Inflammatory macrophage (primary cell): ENCODE measurements at places on chromosomes 6 and 20.

DNA sequence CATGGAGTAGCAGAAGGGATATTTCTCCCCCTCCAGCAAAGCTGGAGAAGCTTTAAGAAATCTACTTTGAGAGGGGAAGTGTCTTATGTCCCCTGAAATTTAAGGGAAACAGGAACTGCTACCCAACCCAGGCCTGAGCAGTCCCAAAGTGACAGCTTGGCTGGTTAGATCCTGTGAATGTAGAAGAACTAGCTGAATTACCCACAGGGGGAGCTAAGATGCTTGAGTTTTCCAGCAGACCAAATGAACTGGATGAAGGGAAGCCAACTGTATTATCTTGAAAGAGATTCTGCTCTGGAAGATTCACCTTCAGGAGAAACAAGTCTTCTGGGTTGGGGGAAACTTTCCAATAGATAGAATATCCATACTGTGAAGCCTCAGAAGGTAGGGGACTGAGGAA, 303.3 kb upstream of the MMS22L start:
- no peak for DNase-seq

GRCh38 chr6:134551245-134551960, 233.5 kb upstream of the SGK1 start:
- no peak for DNase-seq

DNA sequence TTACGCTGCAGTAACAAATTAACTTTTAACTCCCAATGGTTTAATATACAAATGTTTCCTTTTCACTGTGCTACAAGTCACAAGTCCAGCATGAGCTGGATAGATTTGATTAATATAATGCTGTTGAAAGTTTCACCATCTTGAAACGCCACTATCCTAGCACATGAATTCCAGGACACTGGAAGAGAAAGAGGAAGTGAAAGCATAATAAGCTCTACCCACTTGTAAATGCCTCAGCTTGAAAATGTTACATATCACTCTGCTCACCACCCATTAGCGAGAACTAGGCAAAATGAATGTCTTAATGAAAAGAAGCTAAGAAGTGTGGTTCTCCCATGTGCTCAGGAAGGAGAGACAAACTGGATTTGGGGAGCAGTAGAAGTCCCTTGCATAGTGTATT, 46.9 kb downstream of the PCSK2 start:
- no peak for DNase-seq

DNA sequence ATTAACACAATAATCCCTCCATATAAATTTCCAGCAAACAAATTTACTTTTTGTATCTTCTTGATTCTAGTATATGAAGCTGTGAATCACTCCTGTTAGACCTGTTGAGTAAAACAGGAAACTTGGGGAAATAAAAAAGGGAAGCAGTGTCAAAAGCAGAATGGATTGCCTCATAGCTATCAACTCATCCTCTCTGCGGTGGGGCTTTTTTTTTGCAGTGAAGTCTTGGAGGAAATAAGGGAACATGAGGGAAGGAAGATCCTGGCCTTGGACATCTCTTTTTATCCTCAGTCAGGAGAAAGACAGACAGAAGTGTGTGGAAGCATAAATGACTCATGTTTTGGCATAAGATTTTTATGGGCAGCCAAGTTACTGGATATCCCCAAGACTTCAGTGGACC, 332.5 kb downstream of the TFAP2A start:
- peak; percentile 97 for DNase-seq

GRCh38 chr20:24836041-24836533, 113.0 kb upstream of the CST7 start:
- DNase-seq: peak; percentile 32

GRCh38 chr6:147459780-147460179, 48.7 kb upstream of the SAMD5 start:
- DNase-seq: no peak

GRCh38 chr6:80647156-80647555, 540.7 kb downstream of the BCKDHB start:
- no peak for DNase-seq

GRCh38 chr20:62487-62886, 25.0 kb upstream of the DEFB125 start:
- no peak for DNase-seq

- no peak for DNase-seq
Measured at GRCh38 chr6:20875369-20875963, 341.2 kb downstream of the CDKAL1 start.

DNA sequence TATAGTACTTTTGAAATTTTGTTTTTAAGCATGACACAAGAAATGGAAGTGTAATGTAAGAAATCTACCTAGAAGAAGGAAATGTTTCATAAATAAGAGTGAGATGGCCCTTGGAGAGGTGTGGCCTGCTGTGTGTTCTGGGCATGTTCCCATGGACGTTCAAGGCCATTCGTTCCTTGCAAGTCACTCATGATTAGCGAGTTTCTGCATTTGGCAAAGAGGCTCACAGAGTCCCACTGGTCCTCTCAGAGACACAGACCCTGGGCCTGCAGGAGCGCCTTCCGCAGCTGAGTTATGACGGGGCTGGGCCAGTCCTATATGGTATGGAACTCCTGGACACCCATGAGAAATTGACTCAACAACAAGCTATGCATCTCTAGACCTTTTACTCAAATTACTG, 7.2 kb downstream of the THBS2 start:
- no peak for DNase-seq

GRCh38 chr6:157806131-157806855, 16.8 kb upstream of the SNX9 start:
- DNase-seq: no peak

DNA sequence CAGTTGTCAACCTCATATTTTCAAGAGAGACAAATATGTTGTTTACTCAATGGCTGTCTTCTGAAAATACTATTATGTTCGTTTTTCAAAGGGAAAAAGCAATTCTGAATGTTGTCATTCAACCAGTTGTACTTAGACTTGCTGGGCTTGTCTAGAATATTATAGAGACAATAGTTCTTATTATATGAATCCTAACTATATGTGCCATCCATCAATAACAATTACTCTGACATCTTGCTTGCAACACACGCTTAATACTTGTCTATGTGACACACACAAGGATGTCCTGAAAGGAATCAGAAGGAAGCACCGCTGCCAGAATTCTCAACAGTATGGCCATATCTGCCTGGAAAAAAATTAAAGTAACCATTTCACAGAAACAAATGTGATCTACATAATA, 283.3 kb upstream of the NRSN1 start:
- DNase-seq: no peak

DNA sequence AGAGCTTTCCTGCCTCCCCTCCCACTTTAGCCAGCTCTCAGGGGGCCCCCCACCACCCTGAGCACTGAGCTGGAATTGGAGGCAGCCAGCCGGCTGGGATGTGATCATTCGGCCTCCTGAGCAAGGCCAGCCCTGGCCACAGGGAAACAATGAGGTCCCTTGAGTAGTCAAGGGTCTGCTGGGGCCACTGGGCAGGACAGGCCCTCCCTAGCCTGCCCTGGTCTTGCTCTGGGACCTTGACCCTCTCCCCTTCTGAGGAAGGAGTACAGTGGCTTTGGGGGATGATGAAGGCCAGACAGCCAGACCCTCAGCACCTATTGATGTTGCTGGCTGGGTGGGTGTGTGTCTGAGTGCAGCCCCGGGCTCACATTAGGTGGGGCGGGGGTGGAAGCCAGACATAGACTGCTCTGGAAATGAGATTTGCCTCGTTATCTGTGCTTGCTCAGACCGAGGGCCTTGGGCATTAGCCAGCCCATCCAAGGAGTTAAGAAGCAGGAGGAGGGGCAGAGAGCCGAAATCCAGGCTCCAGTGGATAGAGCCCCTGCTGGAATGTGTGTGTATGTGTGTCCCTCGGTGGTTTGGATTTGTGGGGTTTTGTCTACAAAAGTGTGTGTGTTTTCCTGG, 21.3 kb downstream of the CD40 start:
- no peak for DNase-seq

DNA sequence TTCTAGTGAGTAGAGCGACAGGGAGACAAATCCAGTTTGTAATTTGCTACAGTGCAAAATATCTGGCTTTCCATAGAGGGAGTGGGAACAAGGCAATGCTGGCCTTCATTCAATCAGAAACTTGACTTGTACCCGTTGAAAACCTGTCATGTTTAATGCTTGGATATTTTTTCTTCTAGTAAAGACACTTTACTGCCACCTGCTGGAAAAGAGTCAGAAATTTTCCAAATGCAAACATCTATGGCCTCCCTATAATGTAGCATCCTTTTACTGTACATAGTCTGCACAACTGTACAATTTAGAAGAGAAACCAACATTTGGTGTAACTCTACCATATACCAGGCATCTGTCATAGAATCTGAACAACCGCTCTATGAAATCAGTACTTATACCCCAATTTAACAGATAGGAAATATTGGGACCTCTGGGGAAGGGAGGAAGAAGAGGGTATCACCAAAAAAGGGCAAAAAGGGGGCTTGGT, 16.7 kb upstream of the TBC1D20 start:
- DNase-seq: peak; percentile 79

- no peak for DNase-seq
Measured at GRCh38 chr6:34630040-34630439, 66.5 kb downstream of the ILRUN start.

- no peak for DNase-seq
Measured at GRCh38 chr6:118529756-118530155, 18.3 kb upstream of the PLN start.

- DNase-seq: peak; percentile 50
Measured at GRCh38 chr6:68544450-68544849, 90.6 kb upstream of the ADGRB3 start.

GRCh38 chr6:169972736-169973135, 221.3 kb downstream of the ERMARD start:
- no peak for DNase-seq

- DNase-seq: peak; percentile 89
Measured at GRCh38 chr6:149405823-149406765, 6.0 kb downstream of the SUMO4 start.

DNA sequence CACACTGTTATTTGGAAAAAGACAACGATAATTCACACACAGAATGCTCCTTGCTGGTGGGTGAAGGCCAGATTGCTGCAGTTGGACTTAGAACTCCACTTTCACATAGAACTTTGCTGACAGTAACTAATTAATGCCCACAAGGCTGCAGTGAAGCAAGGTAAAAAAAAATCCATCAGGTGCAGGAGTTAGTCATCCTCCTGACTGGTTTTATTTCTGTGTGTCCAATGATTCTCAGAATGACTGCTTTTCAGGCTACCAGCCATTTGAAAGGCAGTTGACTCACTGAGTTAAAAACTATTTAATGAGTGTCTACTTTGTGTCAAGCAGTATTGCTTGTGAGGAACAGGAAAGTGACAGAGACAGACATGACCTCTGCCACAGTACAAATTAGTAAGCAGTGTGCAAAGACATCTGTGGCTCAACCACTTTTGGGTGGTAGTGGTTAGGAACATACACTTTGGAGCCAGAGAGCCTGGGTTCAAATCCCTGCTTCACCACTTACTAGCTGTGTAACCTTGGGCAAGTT, 41.9 kb downstream of the ELOVL5 start:
- DNase-seq: peak; percentile 12
